Germinal center (tissue), 1 donor: ENCODE measurements at places on chromosomes 2 and 18.

DNA sequence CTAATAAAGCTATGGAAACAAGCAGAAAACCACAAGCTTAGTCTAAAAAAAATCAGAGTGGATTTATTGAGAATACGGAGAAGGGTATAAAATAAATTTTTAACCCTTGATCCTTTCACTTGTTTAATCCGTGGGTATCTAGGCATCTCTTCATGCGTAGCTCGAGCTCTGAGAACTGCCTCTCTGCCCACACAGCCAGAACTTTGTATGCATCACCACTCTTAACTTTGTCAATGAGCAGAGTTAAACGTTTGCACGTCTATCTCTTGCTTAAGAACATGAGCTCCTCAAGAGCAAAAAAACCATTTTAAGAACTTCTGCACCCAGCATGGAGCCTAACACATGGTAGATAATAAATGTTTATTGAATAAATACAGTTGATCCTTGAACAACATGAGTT lies 26.9 kb upstream of the TANK start:
- no peak for DNase-seq

DNA sequence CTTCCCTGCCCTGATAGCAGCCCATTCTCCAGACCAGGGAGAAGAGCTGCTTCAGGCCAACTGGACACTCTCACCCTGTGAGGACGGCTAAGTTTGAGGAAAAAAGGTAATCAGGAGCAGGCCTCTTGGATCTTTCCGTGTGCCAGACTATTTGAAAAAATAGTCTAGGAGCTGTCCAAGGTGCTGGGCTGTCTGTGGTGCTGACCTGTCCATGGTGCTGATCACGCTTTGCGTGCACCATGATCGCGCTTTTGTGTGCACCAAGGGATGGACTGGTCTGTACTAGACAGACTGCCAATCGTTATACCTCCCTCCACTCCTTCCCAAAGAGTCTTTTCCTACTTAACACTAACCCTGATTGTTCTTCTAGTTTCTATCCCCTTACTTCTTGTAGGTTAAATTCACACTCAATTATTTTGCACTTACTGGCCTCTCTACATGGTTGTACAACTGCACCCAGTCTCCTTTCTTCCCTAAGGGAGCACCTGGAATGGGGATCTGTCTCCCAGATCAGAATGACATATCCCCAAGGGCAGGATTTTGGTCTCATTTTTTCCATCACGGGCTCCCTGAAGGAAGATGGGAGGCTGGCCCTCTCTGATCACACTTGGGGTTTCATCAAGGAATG lies 295.4 kb downstream of the CELF4 start:
- no peak for DNase-seq

DNA sequence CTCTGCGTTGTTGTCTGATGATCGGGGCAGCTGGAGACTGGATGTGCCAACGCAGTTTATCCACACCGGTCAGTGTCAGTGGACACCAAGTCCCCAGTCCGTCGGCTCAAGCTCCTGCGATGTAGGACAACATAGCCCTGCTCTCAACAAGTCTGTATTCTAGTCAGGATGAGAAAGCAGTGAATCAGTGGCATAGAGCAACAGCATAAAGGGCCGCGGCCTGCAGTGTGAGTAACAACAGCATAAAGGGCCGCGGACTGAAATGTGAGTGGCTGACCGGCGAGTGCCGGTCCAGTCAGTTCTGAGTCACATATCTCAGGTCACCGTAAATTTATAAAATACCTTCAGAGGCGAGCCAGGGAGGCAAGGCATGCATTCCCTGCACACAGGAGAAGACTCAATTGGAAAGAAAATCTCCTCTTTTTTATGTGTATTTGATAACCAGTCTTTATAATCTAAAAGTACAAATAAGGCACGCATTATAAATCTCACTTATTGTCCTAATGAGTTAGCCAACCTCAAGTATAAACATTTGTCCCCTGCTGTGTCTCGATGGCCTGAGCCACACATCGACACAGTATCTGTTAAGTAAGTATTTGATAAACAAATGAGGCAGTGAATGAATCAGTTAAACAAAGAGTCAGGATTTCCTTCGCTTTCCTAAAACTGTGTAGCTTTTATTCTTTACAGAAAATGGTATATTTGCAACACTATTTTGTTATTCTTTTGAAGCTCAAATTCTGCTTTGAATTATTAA lies 33.8 kb upstream of the NFATC1 start:
- no peak for DNase-seq

- DNase-seq, result no peak
These were observed 2.5 kb downstream of the RAX start for GRCh38 chr18:59270689-59271257.

DNA sequence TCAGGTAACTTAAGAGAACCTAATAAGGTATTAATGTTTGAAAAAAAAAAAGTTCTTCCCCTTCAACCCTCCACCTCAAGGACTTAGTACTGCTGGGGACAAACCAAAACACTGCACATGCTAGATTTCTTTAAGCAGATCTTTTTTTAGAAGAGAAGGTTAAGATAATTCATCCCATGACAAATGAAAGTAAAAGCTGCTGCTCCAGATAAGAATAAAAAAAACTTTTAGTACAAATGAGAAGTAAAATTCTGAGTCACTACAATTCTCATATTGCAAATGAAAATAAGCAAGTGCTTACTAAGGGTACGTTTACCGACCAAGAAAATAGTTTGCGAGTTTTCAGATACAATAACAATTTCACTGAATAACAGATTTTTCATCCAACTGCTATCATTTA lies 8.9 kb downstream of the STAM2 start:
- no peak for DNase-seq

- DNase-seq, result no peak
These were observed 95.1 kb upstream of the CCBE1 start for GRCh38 chr18:59792353-59792752.

GRCh38 chr2:113126845-113127645 lies at the start of gene IL1RN:
TSS of gene IL1RN (plus strand) at chr2:113127598. CDS start at chr2:113127625, 27 bp downstream.
- DNase-seq, result no peak

DNA sequence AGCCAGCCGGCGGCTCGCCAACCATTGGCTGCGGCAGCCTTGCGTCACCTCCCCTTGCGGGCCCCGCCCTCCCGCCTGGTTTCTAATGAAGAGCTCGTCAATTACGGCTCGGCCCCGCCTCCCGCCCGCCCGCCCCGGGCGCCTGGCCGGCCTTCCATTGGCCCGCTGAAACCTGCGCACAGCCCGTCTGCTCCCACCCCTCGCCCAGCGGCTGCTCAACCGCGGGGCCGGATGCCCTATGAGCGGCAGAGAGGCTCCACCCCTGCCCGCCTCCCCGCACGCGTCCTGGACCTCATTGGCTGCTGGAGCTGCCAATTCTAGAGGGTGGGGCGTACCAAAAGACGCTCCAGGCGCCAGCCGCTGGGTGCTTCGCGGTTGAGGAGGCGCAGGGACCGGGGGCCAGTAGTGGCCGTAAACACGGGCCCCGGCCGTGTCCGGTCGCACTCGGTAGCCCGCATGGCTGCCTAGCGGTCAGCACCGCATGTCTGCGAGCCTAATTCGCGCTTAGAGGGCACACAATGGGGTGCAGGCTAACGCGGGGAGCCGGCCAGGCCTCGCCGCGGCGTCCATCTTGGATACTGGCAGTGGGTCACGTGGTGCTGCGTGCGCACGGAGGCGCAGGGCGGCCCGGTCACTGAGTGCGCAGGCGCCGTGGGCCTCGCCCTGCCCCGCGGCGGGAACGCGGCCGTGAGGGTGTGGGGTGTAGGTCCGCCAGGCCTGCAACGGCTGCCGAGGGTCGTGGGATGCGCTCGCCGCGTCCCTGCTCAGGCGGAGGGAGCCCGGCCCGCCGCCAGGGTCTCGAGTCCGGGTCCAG lies 454 bp upstream of the HDAC4 start:
- DNase-seq, result peak; percentile 99

GRCh38 chr2:85545780-85546240 lies 6.8 kb downstream of the MAT2A start:
- DNase-seq, result no peak

GRCh38 chr2:1594373-1595171 lies 149.7 kb downstream of the PXDN start:
- DNase-seq, result no peak

DNA sequence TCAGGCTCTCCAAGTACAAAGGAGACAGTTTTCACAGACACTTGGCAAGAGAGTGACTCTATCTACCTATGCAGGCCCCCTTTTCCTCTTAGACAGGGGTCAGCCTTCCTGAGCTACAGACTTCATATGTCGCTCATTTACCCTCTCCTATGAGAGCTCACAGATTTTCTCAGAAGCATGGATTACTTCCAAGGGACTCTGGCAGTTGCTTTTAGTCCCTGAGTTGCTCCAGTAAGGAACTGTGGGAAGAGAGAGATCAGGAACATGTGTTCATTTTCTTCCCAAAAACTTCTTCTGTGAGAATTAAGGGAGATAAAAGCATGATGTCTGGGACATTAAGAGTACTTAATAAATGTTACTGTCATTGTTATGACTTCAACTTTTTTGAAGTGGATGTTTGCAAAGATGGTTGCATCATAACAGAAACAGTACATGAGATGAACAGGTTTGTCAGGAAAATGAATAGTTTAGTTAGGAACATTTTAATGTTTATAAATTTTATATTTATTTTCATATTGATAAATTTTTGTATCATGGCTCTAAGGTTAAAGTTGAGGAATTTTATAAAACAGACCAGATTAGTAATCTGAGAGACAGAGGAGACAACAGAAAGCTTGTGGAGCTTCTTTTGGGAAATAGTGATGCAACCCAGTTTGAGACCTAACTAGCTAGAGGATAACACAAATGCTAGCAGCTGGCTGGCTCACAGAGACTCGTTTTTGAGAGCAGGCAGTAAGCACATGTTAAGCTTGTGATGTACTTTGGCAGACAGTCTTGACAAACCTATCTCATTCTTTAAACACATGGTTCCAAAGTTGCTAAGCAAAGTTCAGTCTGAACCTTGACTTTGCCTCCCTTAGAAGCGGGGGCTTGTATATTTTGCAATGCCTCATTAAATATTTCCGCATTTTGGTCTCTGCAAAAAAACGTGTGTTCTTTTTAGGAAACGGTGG lies 21.7 kb upstream of the UGP2 start:
- DNase-seq, result no peak

DNA sequence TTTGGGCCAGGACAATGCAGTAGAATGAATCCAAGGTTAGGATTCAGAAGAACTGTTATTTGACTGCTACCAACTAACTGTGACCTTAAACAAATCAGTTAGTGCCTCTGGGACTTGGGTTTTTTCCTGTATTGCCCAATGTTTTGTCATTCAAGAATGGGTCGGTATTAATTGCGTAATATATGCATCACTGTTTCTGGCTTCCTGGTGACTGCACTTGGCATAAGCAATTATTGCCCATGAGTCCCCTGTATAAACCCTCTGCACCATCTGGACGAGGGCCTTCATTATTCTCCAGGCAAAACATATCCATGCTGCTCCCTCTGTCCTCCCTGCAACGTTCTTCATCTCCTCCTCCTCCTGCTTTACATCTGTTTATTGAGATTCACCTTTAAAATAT lies 255.8 kb upstream of the LRRTM1 start:
- no peak for DNase-seq

DNA sequence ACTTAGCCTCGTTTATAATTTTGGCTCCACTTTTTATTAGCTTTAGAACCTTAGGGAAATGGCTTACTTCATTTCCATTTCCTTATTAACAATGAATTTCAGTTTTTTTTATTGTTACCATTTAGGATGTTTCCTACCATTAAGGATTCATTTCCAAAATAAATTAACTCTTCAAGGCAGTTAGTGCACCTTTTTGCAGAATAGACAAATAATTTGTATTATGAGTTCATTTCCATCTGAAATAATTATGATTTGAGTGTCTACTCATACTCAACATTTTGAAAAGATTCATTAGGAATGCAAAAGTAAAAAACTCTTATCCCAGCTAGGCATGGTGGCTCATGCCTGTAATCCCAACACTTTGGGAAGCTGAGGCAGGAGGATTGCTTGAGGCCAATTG lies 186.8 kb upstream of the STON1 start:
- DNase-seq, result no peak

GRCh38 chr2:236687296-236687965 lies 117.8 kb downstream of the ACKR3 start:
- DNase-seq, result no peak

DNA sequence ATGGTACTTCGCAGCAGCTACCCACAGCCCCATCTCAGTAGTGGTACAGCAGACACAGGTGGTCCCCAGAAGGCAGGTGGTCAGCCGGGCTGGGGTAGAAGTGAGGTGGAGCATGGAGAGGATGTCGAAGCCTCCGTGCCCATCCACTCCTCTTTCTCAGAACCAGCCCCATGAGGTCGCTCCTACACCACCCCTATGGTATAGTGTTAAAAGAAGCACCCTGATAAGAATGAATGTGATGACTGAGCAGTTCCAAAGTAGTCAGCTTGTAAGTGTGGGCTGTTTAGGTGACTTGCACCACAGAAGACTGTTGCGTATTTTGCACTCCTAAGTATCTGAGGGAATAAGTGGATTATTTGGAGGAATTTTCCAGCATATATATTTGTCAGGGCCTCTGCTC lies 111.3 kb downstream of the WDSUB1 start:
- no peak for DNase-seq

GRCh38 chr2:191557841-191558240 lies 120.1 kb upstream of the NABP1 start:
- DNase-seq, result no peak

GRCh38 chr2:203016716-203017115 lies 2.0 kb downstream of the NBEAL1 start:
- DNase-seq, result no peak

DNA sequence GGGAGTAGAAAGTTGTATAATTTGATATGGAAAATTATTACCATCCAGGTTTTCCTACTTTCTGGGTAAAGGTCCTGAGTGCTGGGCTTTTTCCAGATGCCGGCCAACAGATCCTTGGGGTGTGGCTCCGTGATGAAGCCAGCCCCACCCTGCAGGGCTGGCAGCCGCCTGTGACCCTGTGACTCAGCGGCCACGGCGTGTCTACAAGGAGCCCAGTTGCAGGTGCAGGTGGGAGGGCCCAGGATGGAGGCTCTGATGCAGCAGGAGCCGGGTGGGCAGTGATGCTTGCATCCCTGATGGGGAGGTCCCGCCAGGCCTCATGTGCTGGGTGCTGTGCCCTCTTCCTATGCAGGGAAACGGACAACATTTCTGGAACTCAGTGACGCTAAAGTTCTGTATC lies 96.0 kb upstream of the ALKAL2 start:
- DNase-seq, result peak; percentile 25

DNA sequence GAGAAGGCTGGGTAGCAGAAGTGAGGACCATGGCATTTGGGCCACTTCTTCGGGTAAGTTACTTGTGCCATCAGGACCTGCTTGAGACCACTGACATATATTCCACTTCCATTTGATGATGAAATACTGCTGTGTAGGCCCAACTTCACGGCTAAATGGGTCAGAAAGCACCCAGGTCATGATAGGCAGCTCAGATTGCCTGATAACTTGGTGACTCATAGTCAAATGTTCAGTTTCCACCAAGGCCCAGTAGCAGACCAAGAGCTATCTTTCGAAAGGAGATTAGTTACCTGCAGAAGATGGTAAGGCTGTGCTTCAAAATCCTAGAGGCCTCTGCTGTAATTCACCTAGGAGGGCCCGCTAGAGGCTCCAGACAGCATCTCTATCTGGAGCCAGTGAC lies 31.8 kb upstream of the MEX3C start:
- DNase-seq, result no peak

GRCh38 chr18:36179562-36180355 lies 7.5 kb upstream of the MOCOS start:
- DNase-seq, result peak; percentile 39
